GM12892 (cell line): ENCODE measurements at places on chromosomes 6 and 20.

DNA sequence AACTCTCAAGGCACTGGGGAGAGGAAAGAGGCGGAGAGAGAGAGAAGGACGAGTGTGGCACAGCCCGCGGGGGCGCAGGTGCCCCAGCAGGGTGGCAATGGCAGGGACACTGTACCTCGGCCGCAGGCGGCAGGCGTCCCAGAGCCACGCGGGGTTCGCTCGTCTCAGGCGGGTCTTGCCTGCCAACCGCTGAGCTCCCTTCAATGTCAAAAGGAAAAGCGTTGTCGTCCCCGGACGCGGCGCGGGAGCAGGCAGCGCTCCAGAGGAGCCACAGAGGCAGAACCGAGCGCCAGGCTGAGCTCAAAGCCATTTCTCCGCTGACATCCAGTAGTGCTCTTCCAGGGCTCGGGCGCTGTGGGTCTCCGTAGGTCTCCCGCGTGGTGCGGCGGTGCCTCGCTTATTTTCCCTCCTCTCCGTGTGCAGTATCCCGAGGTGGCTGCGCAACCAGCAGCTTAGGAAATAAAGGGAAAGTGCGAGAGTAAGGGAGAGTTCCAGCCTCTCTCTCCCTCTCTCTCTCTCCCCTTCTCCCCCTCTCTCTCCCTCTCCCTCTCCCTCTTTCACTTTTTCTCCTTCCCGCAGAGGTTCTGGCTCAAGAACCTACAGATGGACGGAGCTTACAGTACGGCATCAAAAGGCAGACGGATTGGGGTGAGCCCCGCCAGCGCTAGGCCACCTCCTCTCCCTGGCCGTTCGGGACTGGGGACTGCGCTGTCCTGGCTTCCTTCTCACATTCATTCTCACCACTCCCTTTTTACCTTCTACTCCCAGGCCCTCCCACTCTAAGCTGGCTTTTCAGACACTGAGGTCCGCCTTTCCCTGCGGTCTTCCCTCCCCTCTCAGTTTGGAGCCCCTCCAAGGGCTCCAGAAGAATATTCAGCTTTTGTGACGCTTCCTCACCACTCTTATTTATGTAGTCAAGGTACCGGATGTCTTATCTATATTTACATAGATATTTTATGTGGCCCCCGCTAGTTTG lies at the start of gene LAMA4:
Gene LAMA4 (minus strand): TSS at position 727 of the 976 bp plus-strand sequence. CDS start 417 bp downstream, at position 310.
- no peak for DNase-seq

- DNase-seq, result no peak
Measured at GRCh38 chr20:5729348-5729747, 20.9 kb upstream of the SHLD1 start.

GRCh38 chr6:88474720-88475119 lies 308.6 kb upstream of the CNR1 start:
- no peak for DNase-seq

GRCh38 chr6:33673851-33674250 lies 37.6 kb downstream of the UQCC2 start:
- no peak for DNase-seq

DNA sequence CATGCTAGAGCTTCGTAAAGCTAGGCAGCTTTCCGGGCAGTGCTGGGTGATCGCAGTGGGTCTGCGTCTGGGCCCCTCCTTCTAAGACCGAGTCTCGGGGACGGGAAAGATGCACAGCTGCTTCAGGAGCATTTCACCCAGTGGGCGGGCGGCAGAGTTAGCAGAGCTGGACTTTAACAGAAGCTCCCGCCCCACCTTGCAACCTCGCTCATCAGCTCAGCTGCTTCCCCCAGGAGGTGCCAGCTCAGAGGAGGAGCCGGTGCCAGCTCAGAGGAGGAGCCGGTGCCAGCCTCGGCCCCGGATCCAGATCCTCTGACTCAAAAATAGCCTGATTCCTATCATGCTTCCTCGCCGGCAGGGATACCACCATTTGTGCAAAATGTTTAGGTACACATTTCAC lies 94.5 kb upstream of the RPS6KA2 start:
- no peak for DNase-seq

DNA sequence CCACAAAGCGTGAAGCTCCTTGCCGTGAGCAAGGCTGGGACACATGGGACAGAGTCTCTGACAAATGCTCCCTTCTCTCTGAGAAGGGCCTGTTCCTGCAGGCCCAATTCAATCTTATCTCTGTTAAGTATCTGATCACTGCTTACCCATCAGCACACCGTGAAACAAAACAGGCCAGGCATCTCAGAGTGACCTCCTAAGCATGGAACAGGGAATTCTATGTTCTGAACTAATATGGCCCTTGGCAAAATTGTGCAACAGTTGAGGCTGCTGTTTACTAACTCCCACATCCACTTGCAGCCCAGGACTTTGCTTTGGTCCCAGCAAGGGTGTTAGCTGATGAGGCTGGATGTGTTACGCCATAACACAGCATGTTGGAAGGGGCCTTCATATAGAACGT lies 79.2 kb downstream of the GCLC start:
- no peak for DNase-seq

- no peak for DNase-seq
Measured at GRCh38 chr6:31040801-31041200, 30.5 kb downstream of the MUC22 start.
